ENCODE measurements at places on chromosomes 12 and 14.

DNA sequence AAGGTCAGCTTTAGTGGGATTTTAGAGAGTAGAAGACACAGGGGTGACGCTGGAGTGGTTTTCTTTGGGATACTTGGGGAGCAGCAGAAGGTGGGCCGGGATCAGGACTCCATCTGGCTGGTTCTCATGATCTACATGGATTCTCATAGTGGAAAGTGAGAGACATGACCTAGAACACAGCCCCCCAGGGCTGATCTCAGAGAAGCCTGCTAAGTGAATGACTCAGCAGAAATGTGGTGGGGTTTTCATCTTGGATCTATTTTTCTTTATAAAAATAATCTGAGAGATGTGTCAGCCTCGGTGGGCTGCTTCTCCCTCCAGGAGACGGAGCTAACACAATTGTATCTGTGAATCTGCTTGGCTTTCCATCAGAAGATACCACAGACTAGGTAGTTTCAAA lies 484.4 kb downstream of the TMEM121 start:
- no peaks in the 10 kb centered on the region for H3K27me3 ChIP-seq
- peaks cover 60% of the 10 kb centered on the region for H3K36me3 ChIP-seq
- peak overlapping the region; percentile 75 for H3K4me3 ChIP-seq
- peaks cover 82% of the 10 kb centered on the region for H3K4me1 ChIP-seq

- no peak overlapping the region for H3K27ac ChIP-seq
- DNase-seq, result peak; percentile 63
- no peak overlapping the region for H3K4me3 ChIP-seq
These were observed 169.0 kb downstream of the PRIMA1 start for GRCh38 chr14:93619176-93619793.

DNA sequence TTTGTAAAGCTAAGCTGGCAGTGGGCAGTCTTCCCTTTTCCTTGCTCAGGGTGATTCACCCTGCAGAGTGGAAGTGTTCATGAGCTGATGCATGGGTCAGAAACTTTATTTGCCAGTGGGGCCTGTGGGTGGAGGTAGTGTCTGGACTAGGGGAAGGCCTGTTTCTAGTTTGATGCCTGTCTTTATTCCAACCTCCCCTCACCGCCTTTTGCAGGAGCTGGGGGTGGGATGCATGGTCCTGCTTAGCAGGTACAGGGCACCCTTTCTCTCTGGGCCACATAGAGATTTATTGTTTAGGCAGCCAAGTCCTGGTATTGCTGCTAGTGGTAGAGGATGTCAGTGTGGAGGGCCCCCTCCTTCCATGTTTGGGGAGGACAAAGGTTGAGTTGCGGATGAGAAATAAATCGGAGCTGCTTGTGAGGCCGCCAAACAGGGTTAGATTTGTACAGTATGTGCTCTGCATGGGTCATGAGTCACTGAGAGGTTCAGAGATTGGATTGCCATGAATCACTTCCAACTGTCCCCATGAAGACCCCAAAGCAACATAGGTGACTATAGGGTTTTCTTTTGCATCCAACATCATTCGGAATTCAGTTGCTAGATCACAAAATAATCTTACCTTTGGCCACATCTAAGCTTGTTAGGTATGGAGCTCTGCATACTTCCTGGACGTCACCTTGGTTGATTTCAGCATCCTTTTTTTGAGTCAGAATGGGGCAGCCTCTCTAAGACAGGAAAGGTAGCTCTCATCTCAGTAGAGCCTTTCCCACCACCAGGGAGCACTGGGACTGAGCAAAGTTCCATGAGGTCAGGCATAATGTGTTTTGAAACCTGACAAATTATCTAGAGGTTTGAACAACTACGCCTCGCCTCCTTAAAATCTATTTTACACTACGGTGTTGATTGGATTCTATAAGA lies 8.8 kb downstream of the SMOC1 start:
- no peak for DNase-seq
- no peaks in the 10 kb centered on the region for H3K36me3 ChIP-seq
- no peaks in the 10 kb centered on the region for H3K4me1 ChIP-seq
- H3K4me3 ChIP-seq, result no peak overlapping the region
- no peak overlapping the region for H3K27ac ChIP-seq

- H3K27me3 ChIP-seq, result peaks cover 2% of the 10 kb centered on the region
- DNase-seq, result no peak
- H3K36me3 ChIP-seq, result no peaks in the 10 kb centered on the region
- no peak overlapping the region for H3K27ac ChIP-seq
- no peaks in the 10 kb centered on the region for H3K4me1 ChIP-seq
These were observed 14.3 kb downstream of the B4GALNT3 start for GRCh38 chr12:473863-474577.

DNA sequence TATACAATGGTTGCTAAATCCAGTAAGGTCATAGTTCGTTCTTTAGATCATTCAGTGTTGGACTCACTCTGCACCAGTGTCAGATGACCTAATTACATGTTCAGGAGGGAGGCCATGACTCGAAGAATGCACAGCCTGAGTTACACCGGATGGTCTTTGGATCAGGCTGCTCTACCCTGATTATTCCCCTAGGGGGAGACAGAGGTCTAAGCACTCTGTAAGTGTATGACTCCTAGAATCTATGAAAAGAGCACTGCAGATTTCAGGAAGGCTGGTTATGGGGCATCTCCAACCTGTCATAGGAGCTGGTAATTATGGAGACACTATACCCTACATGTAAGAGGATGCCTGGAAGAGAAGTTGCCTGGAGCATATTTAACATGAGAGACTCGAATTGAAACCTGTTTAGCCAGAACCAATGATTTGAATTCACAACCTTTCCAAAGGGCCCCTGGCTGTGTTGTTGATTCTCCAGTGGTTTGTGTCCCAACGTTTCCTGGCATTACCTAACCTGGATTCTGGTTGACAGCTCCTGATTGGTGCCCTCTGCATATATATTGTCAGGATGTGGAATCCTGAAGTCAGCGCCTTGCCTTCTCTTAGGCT lies at the start of gene MUCL1:
MUCL1 (plus strand) TSS at position 584 of the 606 bp plus-strand sequence. CDS start 67 bp downstream, outside the sequence.
- H3K36me3 ChIP-seq, result no peaks in the 10 kb centered on the region
- peaks cover 15% of the 10 kb centered on the region for H3K4me1 ChIP-seq

GRCh38 chr12:1853716-1854115 lies 33.4 kb downstream of the LRTM2 start:
- no peak overlapping the region for H3K27ac ChIP-seq
- H3K4me1 ChIP-seq, result no peaks in the 10 kb centered on the region
- H3K4me3 ChIP-seq, result no peak overlapping the region
- DNase-seq, result no peak
- H3K36me3 ChIP-seq, result no peaks in the 10 kb centered on the region

DNA sequence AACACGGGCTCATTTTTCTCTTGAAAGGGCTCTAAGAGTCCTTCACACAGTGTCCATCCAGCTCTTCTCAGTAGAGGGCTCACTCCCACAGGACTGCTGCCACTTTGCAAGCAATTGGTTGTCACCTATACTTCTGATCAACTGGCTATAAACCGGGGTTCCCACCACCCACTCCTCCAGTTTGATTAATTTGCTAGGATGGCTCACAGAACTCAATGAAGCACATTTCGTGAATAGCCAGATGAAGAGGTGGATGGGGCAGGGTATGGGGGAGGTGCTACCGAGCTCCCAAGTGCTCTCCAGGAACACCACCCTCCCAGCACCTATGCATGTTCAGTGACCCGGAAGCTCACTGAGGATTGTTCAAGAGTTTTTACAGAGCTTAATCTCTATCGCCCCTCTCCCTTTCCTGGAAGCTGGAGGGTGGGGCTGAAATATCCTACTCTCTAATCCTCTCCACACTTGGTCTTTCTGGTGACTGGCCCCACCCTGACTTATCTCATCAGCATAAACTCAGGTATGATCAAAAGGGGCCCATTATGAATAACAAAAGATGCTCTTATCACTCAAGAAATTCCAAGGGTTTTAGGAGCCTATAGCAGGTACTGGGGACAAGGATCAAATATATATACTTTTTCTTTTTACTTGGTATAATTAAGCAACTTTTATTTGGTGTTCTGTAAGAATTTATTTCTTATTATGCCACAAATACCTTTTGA lies 13.9 kb upstream of the EGLN3 start:
- DNase-seq, result no peak
- H3K4me3 ChIP-seq, result no peak overlapping the region
- H3K4me1 ChIP-seq, result no peaks in the 10 kb centered on the region
- no peak overlapping the region for H3K27ac ChIP-seq
- H3K36me3 ChIP-seq, result no peaks in the 10 kb centered on the region
- H3K27me3 ChIP-seq, result no peaks in the 10 kb centered on the region

DNA sequence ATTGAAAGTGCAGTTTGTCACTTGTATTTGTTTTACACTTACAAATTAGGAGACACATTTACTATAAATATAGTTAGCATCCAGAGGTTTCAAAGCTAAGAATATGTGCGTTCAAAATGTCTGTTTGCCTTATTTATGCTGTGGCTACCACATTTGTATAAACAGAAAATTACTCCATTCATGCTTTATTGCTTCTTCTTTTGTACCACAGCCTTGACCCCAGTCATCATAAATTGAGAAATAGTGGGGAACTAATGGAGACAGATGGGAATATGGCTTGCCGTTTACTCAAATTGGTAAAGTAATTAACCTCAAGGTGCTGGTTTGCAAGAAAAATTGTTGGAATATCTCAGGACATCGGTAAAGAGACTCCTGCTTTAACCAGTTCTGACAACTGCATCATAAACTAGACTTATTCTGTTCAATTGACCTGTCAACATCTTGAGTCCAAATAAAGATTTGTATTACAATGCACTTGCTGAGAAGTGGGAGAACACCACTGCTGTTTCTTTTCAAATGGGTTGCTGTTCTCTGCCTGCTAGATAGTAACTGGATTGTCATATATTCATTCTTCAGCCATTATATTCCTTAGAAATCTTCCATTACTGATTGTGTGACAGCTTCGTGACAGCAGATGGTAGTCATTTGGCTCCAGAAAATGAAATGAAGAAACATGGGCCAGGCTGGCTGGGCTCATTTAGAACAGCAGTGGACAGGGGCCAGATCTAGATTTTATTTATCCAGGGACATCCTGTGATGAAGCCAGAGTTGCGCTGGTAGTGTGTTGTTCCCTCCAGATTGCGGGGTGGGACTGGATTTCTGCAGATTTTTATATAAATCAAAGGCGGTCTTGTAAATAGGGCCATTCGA lies 354.4 kb downstream of the EGLN3 start:
- no peak for DNase-seq
- H3K4me3 ChIP-seq, result no peak overlapping the region
- H3K27ac ChIP-seq, result no peak overlapping the region
- no peaks in the 10 kb centered on the region for H3K27me3 ChIP-seq
- no peaks in the 10 kb centered on the region for H3K4me1 ChIP-seq
- H3K36me3 ChIP-seq, result no peaks in the 10 kb centered on the region

DNA sequence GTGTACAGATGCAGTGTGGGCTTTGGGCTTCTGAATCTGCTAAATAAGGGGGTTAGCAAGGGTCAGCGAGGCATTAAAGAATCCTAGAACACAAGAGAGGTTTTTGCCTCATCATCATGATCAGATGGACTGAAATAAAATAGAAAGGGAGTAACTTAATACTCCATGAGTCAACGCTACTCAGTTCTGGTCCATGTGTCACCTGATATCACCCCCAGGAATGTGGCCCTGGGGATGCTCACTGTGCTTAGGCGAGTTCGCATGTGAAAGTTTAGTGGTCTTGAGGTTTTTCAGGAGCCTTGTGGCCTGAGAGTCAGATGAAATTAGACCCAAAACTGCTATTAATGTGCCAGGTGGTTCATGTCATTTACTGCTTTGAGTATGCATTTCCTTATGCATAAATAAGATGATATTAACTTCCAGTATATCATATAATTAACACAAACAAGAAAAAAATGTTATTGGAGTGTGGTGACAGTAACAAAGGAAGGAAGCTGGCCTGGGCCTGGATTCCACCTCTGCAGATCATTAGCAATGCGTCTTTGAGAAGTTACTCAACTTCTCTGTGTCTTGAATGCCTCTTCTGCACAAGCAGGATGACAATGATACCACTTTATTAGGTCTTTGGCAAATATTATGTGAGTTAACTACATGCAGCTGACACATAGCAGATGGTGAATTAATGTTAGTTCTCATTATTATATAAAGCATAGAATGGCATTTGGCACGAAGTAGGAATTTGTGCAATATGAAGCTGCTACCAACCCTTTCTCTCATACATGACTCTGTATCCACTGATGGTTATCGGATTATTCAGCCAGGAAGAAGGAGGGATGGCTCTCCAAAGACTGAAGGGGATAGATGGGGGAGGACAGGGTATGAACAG lies 1272.6 kb downstream of the AACS start:
- H3K27ac ChIP-seq, result no peak overlapping the region
- no peaks in the 10 kb centered on the region for H3K27me3 ChIP-seq
- no peaks in the 10 kb centered on the region for H3K4me1 ChIP-seq
- H3K36me3 ChIP-seq, result no peaks in the 10 kb centered on the region
- H3K4me3 ChIP-seq, result no peak overlapping the region

GRCh38 chr12:40988355-40988754 lies 199.8 kb upstream of the PDZRN4 start:
- H3K4me1 ChIP-seq, result no peaks in the 10 kb centered on the region
- H3K36me3 ChIP-seq, result no peaks in the 10 kb centered on the region
- no peak overlapping the region for H3K27ac ChIP-seq
- H3K4me3 ChIP-seq, result no peak overlapping the region
- H3K27me3 ChIP-seq, result no peaks in the 10 kb centered on the region

DNA sequence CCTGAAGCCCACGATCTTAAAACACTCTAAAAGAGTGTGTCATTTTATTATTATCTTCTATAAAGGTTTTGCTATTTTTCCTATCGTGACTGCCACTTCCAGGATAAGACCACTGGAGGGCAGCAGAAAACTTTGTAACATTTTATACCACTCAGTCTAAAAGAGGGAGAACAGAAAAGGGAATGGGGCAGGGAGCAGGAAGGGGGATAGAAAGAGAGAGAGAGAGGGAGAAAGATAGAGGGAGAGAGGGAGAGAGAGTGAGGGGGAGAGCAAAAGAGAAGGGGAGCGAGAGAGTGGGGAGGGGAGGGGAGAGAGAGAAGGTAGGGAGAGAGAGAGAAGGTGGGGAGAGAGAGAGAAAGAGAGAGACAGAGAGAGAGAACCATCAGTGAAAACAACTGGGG lies 2.0 kb upstream of the ART4 start:
- peak; percentile 63 for DNase-seq
- H3K36me3 ChIP-seq, result no peaks in the 10 kb centered on the region
- H3K27me3 ChIP-seq, result no peaks in the 10 kb centered on the region
- H3K27ac ChIP-seq, result no peak overlapping the region
- H3K4me1 ChIP-seq, result peaks cover 9% of the 10 kb centered on the region

GRCh38 chr12:91854725-91855124 lies 290.9 kb downstream of the BTG1 start:
- no peaks in the 10 kb centered on the region for H3K27me3 ChIP-seq
- H3K27ac ChIP-seq, result no peak overlapping the region
- DNase-seq, result no peak
- H3K4me1 ChIP-seq, result peaks cover 29% of the 10 kb centered on the region
- H3K4me3 ChIP-seq, result no peak overlapping the region
- no peaks in the 10 kb centered on the region for H3K36me3 ChIP-seq

GRCh38 chr12:51898937-51899336 lies 8.4 kb upstream of the ACVRL1 start:
- DNase-seq, result no peak
- H3K27me3 ChIP-seq, result peaks cover 2% of the 10 kb centered on the region
- no peaks in the 10 kb centered on the region for H3K36me3 ChIP-seq
- no peaks in the 10 kb centered on the region for H3K4me1 ChIP-seq
- H3K27ac ChIP-seq, result no peak overlapping the region

GRCh38 chr14:64249363-64249762 lies 44.8 kb downstream of the ESR2 start:
- no peaks in the 10 kb centered on the region for H3K36me3 ChIP-seq
- no peak for DNase-seq
- no peak overlapping the region for H3K27ac ChIP-seq
- peaks cover 5% of the 10 kb centered on the region for H3K27me3 ChIP-seq
- H3K4me3 ChIP-seq, result no peak overlapping the region
- H3K4me1 ChIP-seq, result no peaks in the 10 kb centered on the region
